ENCODE measurements at places on chromosomes 1 and 21.

DNA sequence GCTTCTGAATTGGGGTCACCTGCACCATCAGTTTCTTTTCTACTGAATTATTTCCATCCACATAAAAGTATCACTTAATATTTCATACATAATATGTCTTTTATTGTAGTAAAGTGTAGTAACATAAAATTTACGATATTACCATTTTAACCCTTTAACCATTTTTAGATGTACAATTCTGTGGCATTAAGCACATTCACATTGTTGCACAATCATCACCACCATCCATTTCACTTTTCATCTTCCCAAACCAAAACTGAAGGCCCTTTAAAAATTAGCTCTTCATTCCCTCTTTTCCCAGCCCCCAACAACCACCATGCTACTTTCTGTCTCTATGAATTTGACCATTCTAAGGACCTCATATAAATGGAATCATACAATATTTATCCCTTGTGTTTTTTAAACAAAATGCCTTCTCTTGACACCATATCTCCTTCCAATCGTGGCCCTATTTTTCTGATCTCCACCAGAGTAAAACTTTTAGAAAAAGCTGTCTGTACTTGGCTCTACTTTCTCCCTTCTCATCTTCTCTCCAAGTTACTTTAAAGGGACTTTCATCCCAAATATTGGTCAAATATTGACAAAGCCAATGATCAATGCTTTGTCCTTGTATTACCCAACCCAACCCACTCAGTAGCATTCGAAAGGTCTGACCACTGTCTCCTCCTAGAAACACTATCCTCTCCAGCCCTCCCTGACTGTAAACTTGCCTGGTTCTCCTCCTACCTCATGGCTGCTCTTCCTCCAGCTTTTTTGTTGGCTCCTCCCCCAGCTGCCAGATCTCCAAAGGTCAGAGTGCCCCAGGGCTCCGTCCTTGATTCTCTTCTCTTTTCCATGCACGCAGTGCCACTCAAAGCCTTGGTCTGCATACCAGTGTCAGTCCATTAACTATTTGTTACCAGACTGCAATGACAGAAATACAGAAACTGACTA, 44.7 kb downstream of the SLC30A10 start:
- no peak for DNase-seq

- no peak for DNase-seq
These were observed 8.0 kb downstream of the CTNNBIP1 start for GRCh38 chr1:9902060-9902452.

DNA sequence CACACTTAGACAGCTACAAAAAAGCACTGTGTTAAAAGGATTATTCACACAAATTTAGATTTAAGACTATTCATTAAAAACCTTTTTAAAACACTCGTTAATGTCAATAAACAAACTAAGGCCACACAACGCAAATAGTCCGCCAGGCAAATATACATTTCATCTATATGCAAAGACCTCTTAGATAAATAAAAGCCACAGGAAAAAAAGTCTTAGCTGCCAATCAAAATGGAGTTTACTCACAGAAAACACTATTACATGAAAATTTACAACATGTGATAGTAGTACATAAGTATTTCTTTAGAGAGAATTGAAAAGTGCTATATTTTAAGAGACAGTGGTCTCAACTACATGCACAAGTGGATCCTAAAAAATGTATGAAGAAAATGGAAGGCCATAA, 2.7 kb upstream of the PHTF1 start:
- DNase-seq, result no peak

DNA sequence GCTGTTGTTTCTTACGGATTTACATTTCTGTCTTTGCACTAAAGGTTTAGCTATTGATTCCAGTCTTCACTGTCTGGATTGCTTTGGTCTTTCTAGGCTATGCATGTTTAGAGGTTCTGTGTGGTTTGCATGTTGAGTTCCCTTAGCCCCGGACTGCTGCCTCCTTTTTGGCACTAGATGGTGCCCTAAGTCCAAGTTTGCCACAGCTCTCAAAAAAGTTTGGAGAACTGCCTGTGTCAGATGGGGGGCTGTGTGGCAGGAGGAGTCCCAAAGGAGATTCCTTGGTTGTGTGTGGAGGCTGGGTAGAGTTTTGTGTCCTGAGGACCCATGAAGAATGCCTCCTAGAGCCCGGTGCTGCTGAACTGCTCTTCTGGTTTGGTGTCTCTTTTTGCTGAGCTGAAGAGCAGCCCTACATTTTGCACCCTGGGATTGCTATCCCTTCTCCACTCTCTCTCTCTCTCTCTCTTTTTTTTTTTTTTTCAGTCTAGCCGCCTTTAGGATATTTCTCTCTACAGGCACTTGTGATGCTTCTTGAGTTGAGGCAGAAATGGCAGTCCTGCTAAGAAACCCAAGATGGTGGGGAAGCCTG, 74.4 kb downstream of the PTGS2 start:
- DNase-seq, result peak; percentile 63

DNA sequence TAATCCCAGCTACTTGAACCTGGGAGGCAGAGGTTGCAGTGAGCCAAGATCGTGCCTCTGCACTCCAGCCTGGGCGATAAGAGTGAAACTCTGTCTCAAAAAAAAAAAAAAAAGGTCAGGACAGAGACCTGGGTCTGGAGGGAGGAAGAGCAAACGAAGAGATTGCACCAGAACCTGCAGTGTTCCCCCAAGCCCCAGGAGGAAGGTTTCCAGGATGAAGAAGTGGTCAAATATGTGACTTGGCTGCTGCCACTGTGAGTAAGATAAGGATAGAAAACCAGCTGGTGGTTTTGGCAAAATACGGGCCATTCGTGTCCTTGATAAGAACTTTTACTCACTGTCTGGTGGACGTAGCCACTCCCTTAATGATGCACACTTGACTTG, 42.2 kb downstream of the CLDN14 start:
- peak; percentile 69 for DNase-seq

DNA sequence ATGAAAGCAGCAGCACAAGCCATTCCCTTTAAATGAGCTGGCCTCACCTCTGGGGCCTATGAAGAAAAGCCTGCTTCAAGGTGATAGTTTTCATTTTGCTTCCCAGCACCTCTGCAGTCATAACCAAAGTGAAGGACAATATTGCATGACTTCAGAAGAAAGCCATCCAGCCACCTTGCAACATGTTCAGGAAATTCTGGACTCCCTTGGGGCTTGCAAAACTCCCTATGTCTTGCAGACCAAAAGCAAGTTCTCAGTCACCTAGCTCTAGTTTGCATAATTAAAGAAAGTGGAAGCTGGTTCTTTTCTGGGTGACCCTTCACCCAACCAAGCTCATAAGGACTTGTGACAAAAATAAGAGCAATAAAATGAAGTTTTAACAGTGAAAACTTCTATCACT, 87.6 kb downstream of the GFI1 start:
- DNase-seq, result no peak

- DNase-seq, result no peak
These were observed 238.5 kb downstream of the LTN1 start for GRCh38 chr21:28754127-28754611.

DNA sequence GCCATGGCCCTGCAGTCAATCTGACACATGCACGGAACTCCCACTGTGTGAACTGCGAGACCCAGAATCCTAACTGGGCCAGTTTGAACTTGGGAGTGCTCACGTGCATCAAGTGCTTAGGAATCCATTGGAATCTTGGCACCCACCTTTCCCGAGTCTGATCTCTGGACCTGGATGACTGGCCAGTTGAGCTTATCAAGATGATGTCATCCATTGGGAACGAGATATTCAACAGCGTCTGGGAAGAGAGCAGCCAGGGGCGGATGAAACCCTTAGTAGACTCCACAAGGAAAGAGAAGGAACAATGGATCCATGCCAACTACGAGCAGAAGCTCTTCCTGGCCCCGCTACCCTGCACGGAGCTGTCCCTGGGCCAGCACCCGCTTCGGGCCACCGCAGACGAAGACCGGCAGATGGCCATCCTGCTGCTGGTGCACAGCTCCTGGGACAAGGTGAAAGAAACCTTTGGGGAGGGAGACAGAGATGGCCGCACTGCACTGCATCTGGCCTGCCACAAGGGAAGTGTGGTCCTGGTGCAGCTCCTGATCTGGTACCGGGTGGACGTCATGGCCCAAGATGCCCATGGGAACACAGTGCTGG, 3.1 kb upstream of the TDRD5 start:
- no peak for DNase-seq

- no peak for DNase-seq
These were observed 36.5 kb upstream of the ARHGEF16 start for GRCh38 chr1:3417934-3418333.

GRCh38 chr21:43294194-43294902, 125.5 kb downstream of the CRYAA start:
- DNase-seq, result no peak

- no peak for DNase-seq
These were observed 66.6 kb upstream of the DYNLT5 start for GRCh38 chr1:66685670-66686069.

GRCh38 chr1:231020139-231020601, 19.9 kb downstream of the FAM89A start:
- peak; percentile 69 for DNase-seq

- DNase-seq, result no peak
These were observed 1.1 kb upstream of the POMGNT1 start for GRCh38 chr1:46199233-46199749.

- DNase-seq, result no peak
These were observed 5.0 kb downstream of the KPNA6 start for GRCh38 chr1:32112806-32113375.

DNA sequence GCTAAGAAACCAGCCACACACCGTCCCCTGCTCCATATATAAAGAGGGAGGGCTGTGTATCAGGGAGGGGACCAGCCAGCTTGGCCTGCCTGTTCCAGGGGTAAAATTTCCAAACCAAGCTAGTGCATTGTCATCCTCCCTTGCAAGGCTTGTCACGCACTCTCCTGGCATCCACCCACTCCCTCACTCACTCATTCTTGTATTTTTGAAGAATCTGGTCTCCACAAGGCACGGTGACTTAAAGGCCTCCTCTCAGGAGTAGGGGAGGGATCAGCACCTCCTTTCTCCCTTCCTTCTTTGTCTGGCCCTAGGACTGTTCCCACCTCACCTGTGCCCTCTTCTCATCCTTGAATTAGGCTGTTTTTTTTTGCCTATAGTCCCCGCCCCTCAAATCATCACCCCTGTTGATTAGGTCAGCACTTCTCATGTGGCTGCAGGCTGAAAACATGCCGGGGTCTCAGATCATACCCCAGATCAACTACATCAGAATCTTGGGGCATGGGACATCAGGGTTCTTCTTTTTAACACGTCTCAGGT, 5.0 kb downstream of the ABCA4 start:
- no peak for DNase-seq

- DNase-seq, result no peak
These were observed 24.7 kb downstream of the GPA33 start for GRCh38 chr1:167065471-167065870.

- no peak for DNase-seq
These were observed 32.0 kb downstream of the EGLN1 start for GRCh38 chr1:231390071-231390470.

DNA sequence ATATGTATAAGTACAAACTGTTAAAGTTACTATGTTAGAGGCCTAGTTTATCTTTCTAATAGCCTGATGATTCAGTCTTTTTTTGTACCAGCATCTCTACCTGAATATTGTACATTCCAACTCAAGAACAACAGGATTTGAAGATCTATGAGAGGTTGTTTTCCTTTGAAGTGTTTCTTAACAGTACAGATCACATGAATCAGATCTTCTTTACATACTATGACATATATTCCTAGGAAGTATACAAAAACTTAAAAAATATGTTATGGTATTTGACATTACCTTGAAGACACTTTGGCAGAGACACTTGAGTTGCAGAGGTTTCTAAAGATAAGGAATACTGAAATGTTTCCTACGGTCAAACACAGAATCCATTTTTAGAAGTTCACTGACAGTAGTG, 1280.9 kb downstream of the KCNT2 start:
- DNase-seq, result no peak

GRCh38 chr1:233010146-233010545, 59.7 kb downstream of the NTPCR start:
- peak; percentile 22 for DNase-seq

- no peak for DNase-seq
These were observed 145.3 kb downstream of the PCBP3 start for GRCh38 chr21:45788637-45789506.

GRCh38 chr21:44944596-44944995, 4.8 kb downstream of the SLX9 start:
- DNase-seq, result no peak

- no peak for DNase-seq
These were observed 27.6 kb downstream of the TTC39A start for GRCh38 chr1:51302746-51303145.

- DNase-seq, result no peak
These were observed 780 bp downstream of the HIVEP3 start for GRCh38 chr1:41917835-41918449.

DNA sequence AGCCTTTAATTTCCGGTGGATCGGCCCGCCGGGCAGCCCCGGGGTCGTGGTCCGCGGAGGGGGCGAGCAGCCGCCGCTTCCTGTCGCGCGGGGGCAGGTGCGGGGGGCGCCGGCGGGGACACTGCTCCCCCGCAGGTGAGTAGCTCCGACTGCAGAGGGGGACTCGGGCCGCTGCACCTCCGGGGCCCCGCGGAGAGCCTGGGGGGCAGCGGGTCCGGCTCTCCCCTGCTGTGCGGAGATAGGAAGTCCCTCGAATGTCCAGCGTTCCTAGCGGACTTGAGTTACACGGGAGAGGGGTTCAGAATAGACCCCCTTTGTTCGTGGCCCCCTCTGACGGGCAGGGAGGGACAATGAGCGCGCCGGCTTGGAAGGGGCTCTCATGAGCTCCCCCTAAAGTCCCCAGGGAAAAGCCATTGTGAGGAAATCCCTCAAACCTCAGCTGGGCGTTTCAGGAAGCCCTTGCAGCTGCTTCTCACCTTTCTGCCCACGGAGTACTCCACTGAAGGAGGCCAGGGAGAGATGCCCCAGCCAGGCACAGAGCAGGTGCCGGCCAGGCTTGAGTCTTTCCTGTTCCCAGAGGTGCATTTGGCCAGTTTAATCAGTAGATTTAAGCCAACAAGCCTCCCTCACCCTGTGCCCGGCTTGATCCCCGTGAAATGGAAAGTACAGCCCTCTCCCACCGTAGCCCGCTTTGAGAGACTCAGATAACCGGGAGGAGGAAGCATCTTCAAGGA, 925 bp downstream of the PDE9A start:
- no peak for DNase-seq

DNA sequence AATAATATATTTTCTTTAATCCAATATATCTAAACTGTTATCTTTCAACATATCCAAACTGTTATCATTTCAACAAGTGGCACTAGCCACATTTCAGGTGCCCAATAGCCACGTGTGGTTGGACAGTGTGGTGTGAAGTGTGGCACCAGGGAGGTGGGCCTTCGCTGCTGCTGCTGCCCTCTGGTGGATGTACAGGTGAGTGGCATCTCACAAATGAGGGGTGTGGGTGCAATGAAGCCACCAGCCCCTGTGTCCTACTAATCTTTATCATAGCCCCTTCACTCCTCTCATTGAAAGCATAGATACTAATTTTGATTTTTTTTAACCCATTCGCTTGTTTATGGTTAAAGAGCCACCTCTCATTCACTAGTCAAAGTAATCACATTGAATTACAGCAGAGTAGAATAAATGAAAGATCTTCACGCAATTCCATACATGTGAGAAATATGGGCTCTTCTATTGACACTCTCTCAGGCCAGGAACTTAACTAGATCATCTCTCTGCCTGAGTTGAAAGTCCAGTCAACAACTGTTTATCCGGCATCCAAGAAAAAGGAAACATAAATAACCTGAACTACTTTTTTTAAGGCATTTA, 499.2 kb downstream of the OMA1 start:
- DNase-seq, result peak; percentile 10
